ENCODE measurements at places on chromosomes 3 and 15. TPM values are rescaled to one million over a fixed set of nuclear protein-coding genes. Genes with fewer than 3 reads are reported as not detected.

DNA sequence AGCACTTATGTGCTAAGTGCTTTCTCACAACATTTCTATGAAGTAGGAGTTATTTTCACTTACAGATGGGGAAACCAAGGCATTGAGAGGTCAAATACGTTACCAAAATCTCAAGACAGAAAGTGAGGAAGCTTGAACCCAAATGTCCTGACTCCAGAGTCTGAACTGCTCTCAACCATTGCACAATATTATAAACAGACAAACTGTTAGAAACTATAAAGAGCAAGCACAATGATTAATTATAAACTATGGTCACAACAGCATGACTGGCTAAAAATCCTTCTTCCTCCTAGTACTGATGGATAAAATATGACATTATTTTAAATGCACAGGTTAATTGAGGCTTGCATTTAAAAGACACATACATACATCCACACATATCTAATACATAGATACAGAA is 77.9 kb upstream of the ASB14 start:
- DNase-seq: no peak

GRCh38 chr15:62886431-62887071 is 156.0 kb upstream of the TPM1 start:
- no peak for DNase-seq

DNA sequence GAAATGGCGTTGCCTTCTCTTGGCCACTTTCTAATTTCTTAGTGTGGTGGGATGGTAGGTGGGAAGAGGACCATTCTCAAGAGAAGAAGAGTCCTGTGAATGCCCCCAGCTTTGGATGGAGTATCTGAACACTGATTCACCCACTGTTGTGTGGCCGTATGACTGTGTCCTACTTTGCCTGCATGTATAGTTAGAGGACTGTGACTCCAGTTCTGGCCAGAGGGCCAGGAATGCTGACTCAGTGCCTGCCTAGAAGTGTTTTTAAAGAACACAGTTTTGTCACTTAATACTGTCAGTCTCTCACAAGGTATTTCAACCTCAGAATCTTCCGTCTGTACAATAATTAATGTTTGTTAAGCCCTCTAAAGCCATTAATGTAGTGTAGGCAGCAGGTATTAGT is 2.1 kb downstream of the SEC61A1 start:
- DNase-seq: no peak

GRCh38 chr3:103644450-103644849 is 1209.6 kb downstream of the ZPLD1 start:
- no peak for DNase-seq

DNA sequence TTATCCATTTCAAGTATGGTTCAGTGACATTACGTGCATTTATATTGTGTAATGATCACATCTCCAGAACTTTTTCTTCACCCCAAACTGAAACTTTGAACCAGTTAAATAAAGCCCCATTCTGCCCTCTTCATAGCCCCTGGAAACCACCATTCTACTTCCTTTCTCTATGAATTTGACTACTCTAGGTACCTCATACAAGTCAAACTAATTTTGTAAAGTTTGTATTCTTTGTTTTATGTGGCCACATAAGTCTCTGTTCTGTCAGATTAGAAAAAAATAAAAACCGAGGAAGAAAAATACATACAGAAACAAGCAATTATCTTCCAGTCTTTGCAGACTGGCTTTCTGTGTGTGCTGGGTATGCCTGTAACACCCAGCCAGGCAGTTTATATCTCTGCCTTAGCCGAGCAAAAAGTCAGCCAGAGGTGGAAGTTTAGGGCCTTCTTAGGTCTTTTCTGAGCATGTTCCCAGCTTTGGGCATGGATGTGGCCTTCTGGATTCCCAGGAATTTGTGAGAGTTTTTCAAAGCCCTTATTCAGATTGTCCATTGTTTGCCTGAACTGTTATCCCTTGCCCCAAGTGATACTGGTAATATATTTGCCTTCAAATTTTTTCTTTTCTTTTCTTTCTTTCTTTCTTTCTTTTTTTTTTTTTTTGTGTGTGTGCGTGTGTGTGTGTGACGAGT is 6.0 kb upstream of the GRAMD1C start:
- DNase-seq: no peak

DNA sequence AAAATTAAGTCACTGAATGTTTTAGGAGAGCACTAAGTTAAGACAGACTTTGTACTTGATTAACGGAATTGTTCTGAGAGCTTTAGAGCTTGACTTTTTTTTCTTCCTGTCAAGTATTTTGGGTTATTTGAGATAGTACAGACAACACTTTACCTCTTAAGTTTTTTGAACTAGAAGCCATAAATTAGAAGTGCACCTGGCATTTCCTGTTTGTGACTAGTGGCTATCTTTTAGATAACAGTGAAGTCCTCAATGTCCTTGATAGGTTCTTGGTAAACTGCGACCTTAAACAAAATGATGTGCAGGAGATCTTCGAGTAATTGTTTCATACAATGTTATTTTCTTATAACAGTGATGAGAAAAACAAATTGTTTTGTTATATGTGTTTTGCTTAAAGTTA is 213.9 kb downstream of the TP63 start:
- DNase-seq: no peak

GRCh38 chr3:123881771-123882170 is 2.4 kb downstream of the MYLK start:
- DNase-seq: no peak

GRCh38 chr3:183635431-183636220 is at the start of gene KLHL24:
KLHL24 (plus strand) TSS chr3:183635623; CDS start chr3:183650357, 14,734 bp downstream.
- peak; percentile 96 for DNase-seq

DNA sequence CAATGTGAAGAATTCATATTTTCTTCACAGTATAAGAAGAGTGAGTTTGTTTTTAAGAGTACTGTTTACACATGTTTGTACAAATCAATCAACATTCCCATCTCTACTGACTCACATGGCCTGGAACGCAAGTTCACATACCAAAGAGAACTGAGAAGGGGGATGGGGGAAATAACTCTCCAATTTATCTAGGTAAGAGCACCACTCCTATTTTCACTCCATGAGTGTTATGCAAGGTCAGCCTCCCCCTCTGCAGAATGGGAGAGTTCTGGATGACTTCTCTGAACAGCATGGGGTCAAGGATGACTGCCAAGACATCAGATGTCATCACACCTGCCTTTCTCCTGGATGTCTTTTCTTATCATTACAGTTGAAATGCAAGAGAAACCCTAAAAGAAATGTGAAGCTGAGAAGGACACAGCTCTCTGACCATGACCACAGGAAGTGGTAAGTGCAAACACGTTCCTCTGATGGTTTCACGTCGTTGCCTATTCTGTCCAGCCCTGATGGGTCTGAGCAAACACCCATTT is 95.2 kb downstream of the SEMA6D start:
- no peak for DNase-seq

GRCh38 chr3:53489787-53490458 is 4.5 kb upstream of the CACNA1D start:
- DNase-seq: no peak

GRCh38 chr3:132381348-132381944 is 35.9 kb upstream of the DNAJC13 start:
- no peak for DNase-seq

DNA sequence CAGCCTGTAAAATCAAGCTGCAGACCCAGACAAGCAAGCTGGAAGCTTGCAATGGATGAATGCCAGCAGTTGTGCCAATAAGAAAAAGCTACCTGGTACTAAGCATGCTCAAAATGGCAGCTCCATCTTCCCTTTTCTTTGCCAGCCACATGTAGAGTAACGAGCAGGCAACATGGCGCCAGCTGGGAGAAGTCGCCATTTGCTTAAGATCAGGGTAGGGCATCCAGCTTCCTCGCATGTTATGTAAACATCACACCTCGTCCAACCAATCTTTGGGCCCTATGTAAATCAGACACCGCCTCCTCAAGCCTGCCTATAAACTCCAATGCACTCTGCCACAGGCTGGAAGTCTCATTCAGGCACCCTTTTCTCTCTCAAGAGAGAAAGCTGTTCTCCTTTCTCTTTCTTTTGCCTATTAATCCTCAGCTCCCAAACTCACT is 973.9 kb downstream of the FHIT start:
- peak; percentile 58 for DNase-seq

- no peak for DNase-seq
These were observed 35.0 kb downstream of the DRD3 start for GRCh38 chr3:114143817-114144216.

Gene THRB
- 25.9 TPM for total RNA-seq

Gene STRA6
- not detected for total RNA-seq

Gene SNX33
- 13.3 TPM for total RNA-seq

Gene DAZL
- not detected for total RNA-seq

Gene USP4
- 39.4 TPM for total RNA-seq

Gene MORC1
- not detected for total RNA-seq

Gene CTXN2
- total RNA-seq: not detected

Gene C3orf33
- total RNA-seq: 6.6 TPM

Measured in Right ventricle myocardium inferior (tissue), 1 donor.